ENCODE measurements at places on chromosomes 16 and 17.

DNA sequence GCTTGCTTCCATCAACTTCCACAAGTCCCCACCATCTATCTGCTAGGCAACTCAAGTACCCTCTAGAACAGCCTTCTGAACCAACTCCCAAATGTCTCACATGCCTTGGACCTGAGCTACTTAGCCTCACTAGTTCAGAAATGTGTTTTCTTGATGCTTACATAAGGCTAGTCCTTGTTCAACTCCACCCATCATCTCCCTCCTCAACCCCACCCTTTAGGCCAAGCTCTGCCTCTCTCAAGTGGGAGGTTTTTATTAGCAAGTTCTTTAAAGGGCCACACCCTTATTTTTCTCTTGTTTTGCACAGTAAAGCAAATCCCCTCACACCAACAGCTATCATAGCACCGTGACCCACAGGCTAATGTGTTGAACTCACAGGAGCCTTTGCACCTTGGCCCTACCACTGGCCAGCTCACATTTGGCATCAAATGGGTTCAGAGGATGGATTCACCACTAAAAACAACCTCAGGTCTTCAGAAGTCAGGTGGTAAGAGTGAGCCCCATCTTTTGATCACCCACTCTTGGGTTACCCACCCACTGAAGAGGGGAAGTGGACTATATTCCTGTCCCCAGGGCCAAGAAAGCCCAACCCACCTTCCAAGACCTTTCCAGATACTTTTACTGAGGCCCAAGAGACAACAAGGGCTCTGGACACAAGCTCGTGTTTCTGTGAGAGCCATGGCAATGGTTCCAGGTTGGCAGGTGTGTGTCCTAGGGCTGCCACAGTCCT lies 12.2 kb downstream of the PIK3R5 start:
- DNase-seq: no peak

DNA sequence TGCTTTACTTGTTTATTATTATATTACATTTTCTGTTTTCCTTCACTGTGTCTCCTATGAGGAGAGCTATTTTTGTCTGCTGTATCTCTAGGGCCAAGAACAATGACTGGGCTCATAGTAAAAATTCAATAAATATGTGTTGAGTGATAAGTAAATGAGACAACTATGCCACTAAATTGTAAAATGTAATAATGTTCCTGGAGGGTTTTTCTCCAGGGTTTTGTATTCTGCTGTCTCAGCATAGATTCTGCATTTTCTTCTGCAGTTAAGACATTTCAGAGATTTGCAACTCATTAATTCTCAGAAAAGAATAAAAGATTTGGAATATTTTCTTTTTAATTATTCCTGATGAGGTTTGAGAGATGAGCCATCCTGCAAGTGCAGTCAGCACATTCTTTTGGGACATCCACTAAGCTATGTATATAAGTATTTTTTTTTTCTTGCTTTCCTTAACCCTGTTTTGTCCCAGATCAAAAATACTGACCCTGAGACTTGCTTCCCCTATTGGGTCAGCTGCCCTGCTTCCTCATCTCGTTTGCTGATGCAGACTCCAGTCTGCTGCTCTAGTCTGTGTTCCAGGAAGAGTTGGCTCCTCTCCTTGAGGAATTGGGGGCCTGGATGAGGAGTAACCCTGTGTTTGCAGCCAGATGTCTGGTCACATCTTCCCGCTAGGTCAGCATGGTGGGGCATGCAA lies 122.9 kb downstream of the ABCA8 start:
- DNase-seq: no peak

- peak; percentile 76 for DNase-seq
Measured at GRCh38 chr17:46212634-46213435, 19.6 kb upstream of the KANSL1 start.

GRCh38 chr17:8345951-8346665 lies 6.5 kb downstream of the ODF4 start:
- no peak for DNase-seq

GRCh38 chr16:67499106-67499505 lies 15.8 kb upstream of the AGRP start:
- DNase-seq: no peak

- no peak for DNase-seq
Measured at GRCh38 chr17:45747911-45748310, 36.2 kb upstream of the CRHR1 start.

GRCh38 chr16:88636488-88637265 lies 1.7 kb upstream of the IL17C start:
- DNase-seq: no peak

- no peak for DNase-seq
Measured at GRCh38 chr17:18185391-18185790, 1.8 kb downstream of the ALKBH5 start.

DNA sequence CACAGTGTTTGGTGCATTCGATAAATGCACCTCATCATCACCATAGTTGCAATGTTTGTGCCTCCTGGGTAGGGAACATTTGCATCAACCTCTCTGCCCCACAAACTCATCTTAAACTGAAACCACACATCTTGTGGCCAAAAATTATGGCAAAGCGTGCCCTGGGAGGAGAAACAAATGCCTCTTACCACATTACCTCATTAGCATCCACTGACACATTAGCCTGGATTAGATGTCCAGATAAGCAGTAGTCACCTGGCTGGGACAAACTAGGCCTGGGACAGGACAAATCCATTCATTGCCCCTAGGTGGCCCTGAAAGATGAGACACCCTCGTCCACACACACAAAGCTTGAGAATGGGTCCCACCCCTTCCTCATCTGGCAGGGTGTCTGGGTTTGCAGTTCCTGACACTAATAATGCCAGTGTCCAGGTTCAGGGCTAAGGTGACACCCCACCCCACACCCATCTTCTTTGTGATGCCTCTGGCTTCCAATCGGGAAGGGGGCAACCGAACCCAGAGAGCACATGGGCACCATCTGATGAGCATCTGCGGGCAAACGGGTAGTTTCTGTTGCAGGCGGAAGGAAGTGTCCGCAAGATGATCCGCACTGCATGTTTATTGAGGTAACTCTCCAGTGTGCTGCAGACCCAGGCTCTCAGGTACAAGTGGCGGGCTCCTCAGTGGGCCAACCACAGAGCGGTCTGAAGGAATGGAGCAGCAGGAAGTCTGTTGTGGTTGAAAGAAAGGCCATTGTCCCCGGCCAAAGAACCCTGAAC lies 8.6 kb downstream of the XYLT1 start:
- DNase-seq: no peak

- no peak for DNase-seq
Measured at GRCh38 chr16:31487720-31488467, 5.0 kb downstream of the SLC5A2 start.

DNA sequence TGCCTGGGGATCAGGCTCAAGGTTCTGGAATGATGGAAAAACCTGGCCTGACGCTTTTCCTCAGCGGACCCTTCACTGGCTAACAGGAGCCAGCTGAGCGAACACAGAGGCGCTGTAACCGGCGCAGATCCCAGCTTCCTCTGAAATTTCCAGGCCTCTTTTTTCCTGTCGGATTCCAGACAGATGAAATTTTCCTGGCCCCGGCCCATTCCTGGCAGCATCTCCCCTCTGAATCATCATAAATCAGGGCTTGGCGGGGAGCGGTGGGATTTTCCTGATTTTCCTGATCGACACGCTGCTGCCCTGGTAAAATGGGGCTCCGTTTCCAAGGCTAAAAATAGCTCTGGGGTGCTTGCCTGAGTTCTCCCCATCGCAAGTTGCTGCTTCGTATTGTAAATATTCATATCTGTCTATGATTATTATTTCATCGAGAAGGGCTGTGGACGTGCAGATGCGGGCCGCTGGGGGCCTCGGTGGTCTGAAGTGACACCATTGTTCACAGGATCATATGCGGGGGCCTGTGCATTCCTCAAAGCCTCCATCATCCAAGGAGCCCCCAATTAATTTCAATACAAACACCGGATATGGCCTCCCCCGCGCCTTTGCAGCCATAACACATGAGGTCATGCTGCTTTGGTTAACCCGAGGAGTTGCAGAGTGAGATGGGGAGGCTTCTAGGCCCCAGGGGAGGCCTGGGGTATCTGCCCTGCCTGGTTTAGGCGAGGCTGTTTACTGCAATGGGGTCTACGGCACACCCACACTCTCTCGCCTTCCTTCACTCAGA lies 45.8 kb upstream of the ETV4 start:
- DNase-seq: no peak
